ENCODE measurements at places on chromosomes 12 and 14. TPM values are rescaled to one million over a fixed set of nuclear protein-coding genes. Genes with fewer than 3 reads are reported as not detected.

DNA sequence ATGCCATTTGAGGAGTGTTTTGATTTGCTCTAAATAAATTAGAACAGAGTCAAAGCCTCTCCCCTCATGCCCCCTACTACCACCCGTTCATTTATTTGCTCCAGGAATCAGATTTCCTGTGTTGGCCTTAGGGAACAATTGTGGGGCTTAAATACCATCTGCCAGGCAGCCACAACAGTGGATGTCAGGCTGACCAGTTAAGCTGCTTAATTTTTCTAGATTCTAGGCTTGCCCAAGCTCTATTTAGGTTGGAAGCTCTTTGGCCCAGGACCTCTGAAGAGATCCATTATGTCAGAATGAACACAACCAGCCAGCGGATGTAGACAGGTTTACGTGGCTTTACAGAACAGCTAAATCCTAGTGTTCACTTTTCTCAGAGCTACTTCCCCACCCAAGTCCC lies 1.0 kb upstream of the TIMELESS start:
- H3K27ac ChIP-seq, result no peak overlapping the region
- H3K36me3 ChIP-seq, result no peaks in the 10 kb centered on the region
- peaks cover 19% of the 10 kb centered on the region for H3K4me1 ChIP-seq
- no peaks in the 10 kb centered on the region for H3K27me3 ChIP-seq
- DNase-seq, result no peak

- H3K27me3 ChIP-seq, result no peaks in the 10 kb centered on the region
- no peak overlapping the region for H3K4me3 ChIP-seq
- no peak for DNase-seq
- no peaks in the 10 kb centered on the region for H3K4me1 ChIP-seq
- H3K36me3 ChIP-seq, result peaks cover 32% of the 10 kb centered on the region
Observed at GRCh38 chr14:64450255-64450654, 15.0 kb upstream of the AKAP5 start.

- no peak overlapping the region for H3K4me3 ChIP-seq
- H3K27ac ChIP-seq, result no peak overlapping the region
- no peaks in the 10 kb centered on the region for H3K36me3 ChIP-seq
- peak; percentile 49 for DNase-seq
Observed at GRCh38 chr12:2902272-2902880, 11.7 kb downstream of the TULP3 start.

DNA sequence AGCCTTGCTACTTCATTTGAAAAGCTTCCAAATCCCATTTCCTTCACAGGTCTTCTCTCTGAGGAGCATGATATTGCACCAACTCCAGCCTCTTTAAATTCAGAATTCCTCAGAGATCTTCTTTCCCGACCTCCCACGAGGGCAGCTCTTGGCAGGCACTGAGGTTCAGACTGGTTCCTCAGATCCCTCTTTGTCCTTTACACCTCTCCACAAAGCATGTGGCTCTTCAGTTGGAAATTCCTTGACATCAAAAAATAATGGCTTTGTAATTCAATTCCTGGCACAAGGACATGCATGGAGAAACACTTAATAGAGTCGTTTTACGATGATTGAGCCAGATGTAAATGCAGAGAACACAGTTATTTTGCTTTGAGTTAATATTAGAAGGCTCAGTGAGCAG lies 63.2 kb upstream of the TMX1 start:
- H3K4me1 ChIP-seq, result no peaks in the 10 kb centered on the region
- no peaks in the 10 kb centered on the region for H3K36me3 ChIP-seq
- no peaks in the 10 kb centered on the region for H3K27me3 ChIP-seq

- no peaks in the 10 kb centered on the region for H3K36me3 ChIP-seq
- no peak overlapping the region for H3K27ac ChIP-seq
- no peak for DNase-seq
- H3K4me1 ChIP-seq, result peaks cover 28% of the 10 kb centered on the region
- H3K27me3 ChIP-seq, result no peaks in the 10 kb centered on the region
- no peak overlapping the region for H3K4me3 ChIP-seq
Observed at GRCh38 chr14:56211084-56211483, 92.9 kb downstream of the PELI2 start.

DNA sequence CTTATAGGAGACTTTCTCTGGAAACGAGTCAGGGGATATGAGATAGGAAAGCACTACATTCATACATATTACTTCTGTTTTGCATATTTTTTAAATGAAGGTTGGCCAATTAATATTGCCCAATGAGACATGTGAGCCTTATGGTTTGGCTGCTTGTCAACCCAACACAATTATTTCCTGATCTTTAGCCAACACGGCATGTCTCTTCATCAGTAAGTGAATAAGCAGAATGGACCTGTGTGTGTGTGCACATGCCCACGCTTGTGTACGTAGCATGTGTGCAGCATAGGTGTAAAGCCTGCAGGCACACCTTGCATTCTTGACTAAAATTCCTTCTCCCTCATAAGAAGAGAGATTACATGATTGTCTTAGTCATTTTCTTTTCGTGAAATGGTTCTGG lies 88.3 kb downstream of the STON2 start:
- no peak overlapping the region for H3K27ac ChIP-seq
- H3K4me1 ChIP-seq, result peaks cover 7% of the 10 kb centered on the region
- no peak for DNase-seq
- H3K4me3 ChIP-seq, result no peak overlapping the region
- no peaks in the 10 kb centered on the region for H3K36me3 ChIP-seq
- H3K27me3 ChIP-seq, result no peaks in the 10 kb centered on the region

DNA sequence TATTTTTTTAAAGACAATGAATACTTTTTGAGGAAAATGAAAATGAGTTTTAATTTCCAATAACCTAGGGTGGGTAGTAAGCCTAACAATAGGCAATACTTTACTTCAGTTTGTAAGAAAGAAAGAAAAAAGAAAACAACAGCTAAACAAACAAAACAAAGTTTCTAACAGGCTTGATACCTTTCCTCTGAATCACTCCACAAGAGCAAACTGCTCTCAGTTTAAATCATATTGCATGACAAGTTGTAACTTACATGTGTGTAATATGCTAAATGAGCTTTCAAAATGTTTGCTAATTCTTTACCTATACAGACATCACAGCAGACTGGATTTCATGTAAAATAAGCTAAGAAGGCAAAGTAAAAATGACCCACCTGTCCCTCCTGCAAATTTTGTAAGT lies 6.7 kb upstream of the LMO3 start:
- peaks cover 22% of the 10 kb centered on the region for H3K4me1 ChIP-seq
- H3K27ac ChIP-seq, result no peak overlapping the region
- H3K27me3 ChIP-seq, result peaks cover 4% of the 10 kb centered on the region
- H3K4me3 ChIP-seq, result no peak overlapping the region
- no peaks in the 10 kb centered on the region for H3K36me3 ChIP-seq

The DEPDC4 gene
- total RNA-seq, result not detected

The IL22 gene
- total RNA-seq, result not detected

The KRT7 gene
- not detected for total RNA-seq

The USP44 gene
- total RNA-seq, result not detected

The FAM186B gene
- 7.0 TPM for total RNA-seq

The ACOT6 gene
- total RNA-seq, result not detected

The GPD1 gene
- 8.5 TPM for total RNA-seq

Measured in stomach (tissue), 19 donors.